ENCODE measurements at places on chromosomes 3 and 15.

- no peak for DNase-seq
These were observed 132.5 kb downstream of the ARNT2 start for GRCh38 chr15:80536716-80537115.

DNA sequence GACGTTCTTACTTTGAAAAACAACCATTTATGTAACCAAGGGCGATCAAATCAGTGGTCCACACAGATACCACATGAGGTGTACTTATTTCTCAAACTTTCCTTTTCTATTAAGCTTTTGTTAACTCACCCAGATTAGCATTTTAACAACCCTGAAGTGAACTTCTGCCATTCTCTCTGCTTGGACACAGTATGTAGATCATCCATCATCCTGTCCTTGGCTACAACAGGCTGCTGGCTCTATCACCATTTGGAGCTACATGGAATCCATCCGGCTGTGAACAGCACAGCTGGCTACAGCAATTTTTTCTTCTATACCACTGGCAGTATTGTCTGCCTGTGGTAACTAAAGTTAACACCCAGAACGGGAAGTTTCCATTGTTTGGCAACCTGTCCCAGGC lies 4.4 kb downstream of the SEMA6D start:
- no peak for DNase-seq

DNA sequence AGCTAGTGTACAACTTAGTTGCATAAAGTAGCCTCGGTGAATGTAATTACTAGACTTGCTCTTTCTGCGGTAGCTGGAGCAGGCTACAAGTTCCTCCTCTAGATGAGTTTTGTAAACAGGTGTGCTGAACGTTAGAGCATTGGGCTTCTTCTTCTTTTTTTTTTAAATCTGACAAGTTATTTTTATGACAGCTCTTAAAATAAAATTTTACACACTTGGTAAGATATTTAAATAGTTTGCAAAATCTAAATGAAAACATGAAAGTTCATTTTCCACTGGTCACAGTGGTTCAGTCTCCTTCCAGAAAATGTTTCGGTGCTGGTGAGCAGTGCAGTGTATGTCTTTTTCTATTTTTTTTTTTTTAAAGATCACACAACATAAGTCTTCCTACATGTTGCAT lies 3.0 kb downstream of the CCR9 start:
- DNase-seq, result no peak

DNA sequence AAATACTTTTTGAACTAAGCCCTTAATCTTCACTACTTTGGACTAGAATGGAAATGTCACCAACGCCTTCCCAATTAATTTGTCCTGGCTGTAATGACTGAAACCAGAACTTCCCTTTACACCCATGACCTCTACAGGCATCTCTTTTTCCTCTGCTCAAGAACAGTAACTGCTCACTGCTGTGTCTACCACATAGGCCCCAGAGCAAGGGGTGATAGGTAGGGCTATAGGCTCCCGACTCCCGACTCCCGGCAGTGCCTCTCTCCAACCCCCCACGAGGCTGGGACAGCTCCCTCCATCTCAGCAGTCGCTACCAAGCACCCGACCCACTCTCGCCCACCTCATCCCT lies 384 bp upstream of the LEKR1 start:
- DNase-seq, result no peak

- DNase-seq, result no peak
These were observed 1.2 kb upstream of the TM4SF1 start for GRCh38 chr3:149378478-149379309.

- DNase-seq, result no peak
These were observed 109.4 kb upstream of the AGTR1 start for GRCh38 chr3:148588291-148588690.

DNA sequence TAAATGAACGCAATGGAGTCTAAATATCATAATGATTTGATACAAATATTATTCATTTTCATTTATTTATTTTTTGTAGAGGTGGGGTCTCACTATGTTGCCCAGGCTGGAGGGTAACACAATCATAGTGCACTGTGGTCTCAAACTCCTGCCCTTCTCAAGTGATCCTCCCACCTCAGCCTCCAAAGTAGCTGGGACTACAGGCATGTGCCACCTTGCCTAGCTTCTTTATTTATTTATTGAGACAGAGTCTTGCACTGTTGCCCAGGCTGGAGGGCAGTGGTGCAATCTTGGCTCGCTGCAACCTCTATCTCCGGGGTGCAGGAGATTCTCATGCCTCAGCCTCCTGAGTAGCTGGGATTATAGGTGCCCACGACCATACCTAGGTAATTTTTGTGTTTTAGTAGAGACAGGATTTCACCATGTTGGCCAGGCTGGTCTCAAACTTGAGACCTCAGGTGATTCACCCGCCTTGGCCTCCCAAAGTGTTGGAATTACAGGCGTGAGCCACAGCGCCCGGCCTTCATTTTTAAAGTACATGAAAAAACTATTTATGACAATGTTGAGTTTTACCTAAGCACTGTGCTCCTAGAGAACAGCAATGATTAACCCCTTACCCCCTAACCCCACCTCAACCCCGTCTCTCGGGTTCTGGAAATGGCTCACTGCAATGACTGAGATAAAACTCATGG lies 4.0 kb upstream of the AEN start:
- DNase-seq, result no peak

- no peak for DNase-seq
These were observed 4.6 kb upstream of the SIN3A start for GRCh38 chr15:75455982-75456531.

GRCh38 chr3:138270245-138270644 lies 59.4 kb downstream of the NME9 start:
- no peak for DNase-seq

- DNase-seq, result peak; percentile 8
These were observed 177.8 kb downstream of the SERPINI1 start for GRCh38 chr3:167913219-167913835.

DNA sequence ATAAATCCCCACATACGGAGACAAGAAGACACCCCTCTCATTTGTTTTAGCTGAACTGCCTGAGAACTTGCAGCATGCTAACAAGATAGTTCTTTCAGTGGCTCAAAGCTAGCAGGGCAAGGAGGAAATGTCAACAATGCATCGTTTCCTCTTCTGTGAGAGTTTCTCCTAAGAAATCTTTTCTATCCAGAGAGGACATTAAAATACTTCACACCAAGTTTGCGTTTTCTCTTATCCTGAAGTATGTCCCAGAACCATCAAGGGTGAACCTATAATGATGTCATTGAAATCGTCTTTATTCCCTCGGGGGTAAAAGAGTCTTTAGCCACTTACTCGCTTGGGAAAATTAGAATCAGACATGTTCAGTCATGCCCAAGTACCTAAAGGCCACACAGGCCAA lies 541.7 kb upstream of the MDFIC2 start:
- DNase-seq, result peak; percentile 12

GRCh38 chr15:51982013-51982769 lies 10.6 kb upstream of the LEO1 start:
- DNase-seq, result peak; percentile 77

- DNase-seq, result no peak
These were observed 55.1 kb downstream of the PDE8A start for GRCh38 chr15:85036716-85037115.

- DNase-seq, result no peak
These were observed 119.6 kb downstream of the CHDH start for GRCh38 chr3:53726643-53727042.

DNA sequence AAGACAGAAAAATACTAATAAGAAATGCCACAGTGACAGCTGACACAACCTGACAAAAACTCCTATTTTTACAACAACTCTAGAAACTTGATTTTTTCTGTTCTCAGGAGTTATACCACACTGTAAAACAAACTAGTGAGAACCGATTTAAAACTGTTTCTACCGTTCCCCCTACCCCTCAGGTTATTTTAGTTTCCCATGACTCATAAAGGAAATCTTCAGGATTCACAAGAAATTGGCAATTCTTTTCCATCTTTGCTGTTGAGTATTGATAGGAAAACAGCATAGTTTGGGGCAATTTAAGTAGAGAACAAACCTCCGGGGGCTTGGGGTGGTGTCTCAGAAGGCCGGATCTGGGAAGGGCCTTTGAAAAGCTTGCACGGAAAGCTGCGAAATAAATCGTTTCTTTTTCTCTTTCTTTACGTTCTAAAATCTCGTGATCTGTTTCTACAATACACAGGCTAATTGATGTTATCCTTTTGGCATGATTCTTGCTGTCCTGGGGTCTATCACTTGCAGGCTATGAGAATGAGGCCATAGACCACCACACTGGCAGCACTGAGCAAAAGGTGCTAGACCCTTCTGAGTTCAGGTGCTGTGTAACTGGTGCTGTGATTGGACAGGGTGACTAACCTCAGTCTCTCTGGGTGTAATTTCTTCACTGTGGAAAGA lies 89.3 kb downstream of the LPP start:
- DNase-seq, result no peak

DNA sequence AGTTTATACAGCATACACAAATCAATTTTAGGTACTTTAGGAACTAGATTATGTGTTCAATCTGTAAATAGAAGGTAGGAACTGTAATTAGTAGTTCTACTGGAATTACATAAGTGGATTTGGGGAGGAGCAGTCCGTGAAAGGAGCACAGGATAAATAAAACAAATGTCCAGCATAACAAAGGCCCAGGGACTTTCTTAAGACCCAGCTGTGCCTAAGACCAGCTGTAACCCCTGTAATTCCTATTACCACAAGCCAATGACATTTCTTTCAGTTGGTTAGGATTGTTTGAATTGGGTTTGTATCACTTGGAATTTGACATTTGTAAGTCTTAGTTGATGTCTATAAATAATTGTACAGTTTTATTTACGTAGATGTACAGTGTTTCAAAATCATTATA lies 4.8 kb upstream of the ZBTB20 start:
- DNase-seq, result no peak

- no peak for DNase-seq
These were observed 177.2 kb downstream of the XXYLT1 start for GRCh38 chr3:195093731-195094130.

- DNase-seq, result no peak
These were observed 106.3 kb downstream of the PDCD6IP start for GRCh38 chr3:33904730-33905129.

DNA sequence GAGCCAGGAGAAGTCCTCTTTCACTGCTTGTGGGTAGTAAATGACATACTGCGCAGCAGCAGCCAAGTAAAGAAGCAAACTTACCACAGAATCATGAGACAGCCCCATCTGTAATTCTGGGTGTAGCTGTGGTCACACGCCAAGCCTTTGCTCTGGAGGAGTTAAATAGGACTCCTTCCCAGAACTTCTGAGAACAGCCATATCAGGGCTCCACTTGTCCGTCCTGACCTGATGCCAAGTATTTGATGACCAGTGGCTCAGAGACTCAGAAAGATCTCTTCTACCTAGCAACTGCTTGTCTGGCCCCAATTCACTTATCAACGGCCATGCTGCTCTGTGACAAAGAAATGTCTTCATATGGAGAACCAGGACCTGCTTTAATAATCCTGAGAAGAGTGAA lies 20.6 kb upstream of the GOLIM4 start:
- no peak for DNase-seq

DNA sequence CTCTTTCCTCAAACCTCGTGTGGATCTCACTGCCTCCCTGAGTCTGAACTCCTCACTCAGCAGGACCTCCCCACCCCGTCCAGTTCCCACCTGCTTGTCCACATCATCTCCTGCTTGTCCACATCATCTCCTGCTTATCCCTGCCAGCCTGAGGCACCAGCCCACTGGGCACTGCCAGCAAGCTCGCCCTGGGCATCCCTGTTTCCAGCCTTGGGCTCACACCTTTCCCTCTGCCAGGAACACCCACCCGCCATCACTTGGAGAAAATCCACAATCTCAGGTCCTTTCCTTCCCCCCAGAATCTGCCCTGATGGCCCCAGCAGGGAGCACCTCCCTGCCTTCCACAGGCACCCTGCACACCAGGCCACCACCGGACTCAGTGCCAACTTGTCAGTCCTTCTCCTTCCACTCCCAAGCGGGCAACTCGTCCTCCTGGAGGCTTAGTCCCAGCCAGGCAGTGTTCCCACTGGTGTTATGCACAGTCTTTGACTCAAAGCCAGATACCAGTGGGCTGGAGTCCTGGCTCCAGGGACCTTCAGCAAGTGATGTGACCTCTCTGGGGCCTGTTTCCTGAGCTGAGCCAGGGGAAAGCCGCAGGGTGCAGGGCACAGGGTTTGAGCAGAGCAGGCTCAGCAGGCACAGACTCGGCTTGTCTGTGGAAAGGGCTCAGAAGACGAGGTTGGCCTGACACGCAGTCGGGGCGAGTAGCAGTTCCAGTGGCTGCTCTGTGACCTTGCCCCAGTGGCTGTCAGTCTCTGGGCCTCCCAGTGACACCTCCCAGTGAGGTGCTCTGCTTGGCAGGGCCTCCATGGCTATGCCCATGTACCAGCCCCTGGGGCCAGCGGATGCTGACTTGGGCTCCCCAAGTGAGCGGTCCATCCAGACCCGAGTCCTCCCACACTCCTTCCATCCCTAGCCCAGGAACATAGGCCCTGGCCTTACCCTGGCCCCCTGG lies 9.5 kb upstream of the MESP2 start:
- DNase-seq, result no peak

Measured in RWPE1 (cell line).